ENCODE measurements at places on chromosomes 3 and 15.

- DNase-seq = no peak
Measured at GRCh38 chr15:56931639-56932508, 13.4 kb downstream of the TCF12 start.

DNA sequence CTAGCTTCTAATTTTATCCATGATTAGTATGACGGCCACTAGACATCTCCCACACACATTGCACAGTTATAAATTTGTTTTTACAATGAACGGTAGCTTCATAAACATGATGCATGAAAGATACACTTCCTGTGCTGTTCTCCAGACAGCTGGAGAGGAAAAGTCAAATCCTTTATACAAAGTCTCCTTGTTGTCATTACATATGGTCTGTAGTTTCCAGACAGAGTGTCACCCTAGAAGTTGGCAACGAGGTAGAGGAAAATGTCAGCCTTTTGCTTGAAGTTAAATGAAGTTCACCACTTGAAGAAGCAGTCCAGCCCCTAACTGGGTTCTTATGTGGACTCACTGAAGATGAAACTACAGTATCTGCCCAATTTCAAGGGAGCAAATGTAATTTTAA, 253.0 kb upstream of the P2RY1 start:
- no peak for DNase-seq

DNA sequence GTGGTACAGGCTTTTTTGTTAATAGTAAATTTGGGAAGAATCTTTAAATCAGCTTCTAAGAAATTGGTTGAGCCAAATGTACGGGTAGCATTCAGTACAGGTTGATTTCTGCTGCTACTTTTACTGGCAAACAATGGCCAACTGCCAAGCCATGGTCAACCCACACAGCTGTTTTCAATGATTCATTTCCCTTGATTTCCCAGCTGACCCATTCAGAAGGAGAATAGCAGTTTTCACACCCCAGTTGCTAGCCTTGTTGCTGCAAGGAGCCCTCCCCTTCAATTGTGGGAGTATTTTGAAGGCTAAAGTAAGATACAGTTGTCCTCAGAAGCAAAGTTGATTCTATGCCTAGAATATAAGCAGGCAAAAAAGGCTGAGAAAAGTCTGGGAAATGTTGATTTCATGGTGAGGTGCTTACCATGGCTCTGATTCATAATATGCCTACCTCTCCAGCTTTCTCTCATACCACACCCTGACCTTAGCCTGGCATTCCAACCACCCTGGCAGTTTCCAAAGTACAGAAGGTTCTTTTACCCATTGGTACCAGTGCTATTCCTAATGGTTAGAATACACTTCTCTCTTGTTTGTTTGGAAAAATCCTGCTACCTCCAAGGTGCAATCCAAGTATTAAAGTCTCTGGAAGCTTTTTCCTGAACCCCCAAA, 320.3 kb upstream of the TGFBR2 start:
- no peak for DNase-seq

- no peak for DNase-seq
Measured at GRCh38 chr3:152611905-152612304, 223.0 kb upstream of the P2RY1 start.

- no peak for DNase-seq
Measured at GRCh38 chr15:45549541-45550220, 27.1 kb upstream of the SLC30A4 start.

- DNase-seq = no peak
Measured at GRCh38 chr3:187570776-187571175, 99.4 kb downstream of the SST start.

- peak; percentile 31 for DNase-seq
Measured at GRCh38 chr3:128491941-128492670, 895 bp downstream of the GATA2 start.
